Retina (tissue), 1 donor: ENCODE measurements at places on chromosomes 2 and 18.

DNA sequence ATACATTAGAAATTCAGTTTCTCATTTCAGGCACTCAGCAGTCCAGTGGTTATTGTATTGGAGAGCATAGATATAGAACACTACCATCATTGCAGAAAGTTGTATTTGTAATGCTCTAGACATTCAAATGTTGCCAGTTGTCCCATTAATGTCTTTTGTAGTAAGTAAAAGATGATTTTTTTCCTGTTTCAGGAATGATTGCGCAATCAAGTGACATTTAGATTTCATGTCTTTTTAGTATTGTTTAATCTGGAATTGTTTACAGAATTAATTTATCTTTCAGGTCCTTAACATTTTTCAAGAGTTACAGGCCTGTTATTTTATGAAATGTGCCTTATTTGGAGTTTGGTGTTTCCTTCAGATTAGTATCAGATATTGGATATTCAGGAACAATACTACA, 134.7 kb downstream of the MSTN start:
- DNase-seq: no peak

- DNase-seq: no peak
These were observed 4.3 kb downstream of the GPR35 start for GRCh38 chr2:240629619-240629967.

GRCh38 chr2:174740721-174741120, 23.6 kb downstream of the CHRNA1 start:
- DNase-seq: no peak

- DNase-seq: no peak
These were observed 36.6 kb downstream of the UPP2 start for GRCh38 chr2:158138255-158138654.

- DNase-seq: no peak
These were observed 28.1 kb upstream of the THOC1 start for GRCh38 chr18:295756-296490.

- no peak for DNase-seq
These were observed 95.5 kb downstream of the PTGR3 start for GRCh38 chr18:75113455-75113854.

GRCh38 chr2:105181282-105181681, 60.3 kb upstream of the GPR45 start:
- DNase-seq: no peak

DNA sequence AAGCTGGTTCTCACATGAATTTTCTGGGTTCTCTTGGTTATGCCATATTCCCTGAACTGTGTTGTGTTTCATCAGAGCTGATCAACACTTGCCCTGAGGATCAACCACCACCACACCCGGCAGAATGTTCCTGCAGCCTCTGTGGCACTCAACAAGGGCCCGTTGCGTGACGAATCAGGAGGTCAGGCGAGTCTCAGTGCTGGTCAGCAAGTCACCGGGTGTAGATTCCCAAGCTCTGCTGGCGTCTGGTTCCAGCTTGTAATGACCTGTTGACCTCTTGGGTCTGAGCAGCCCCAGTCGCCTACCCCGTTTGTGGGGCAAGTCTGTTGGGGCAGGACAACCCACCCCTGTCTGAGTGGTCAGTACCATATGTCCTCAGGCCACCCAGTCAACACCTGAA, 46.0 kb downstream of the ADCY3 start:
- no peak for DNase-seq

GRCh38 chr2:177403838-177404237, 11.3 kb downstream of the AGPS start:
- DNase-seq: no peak

DNA sequence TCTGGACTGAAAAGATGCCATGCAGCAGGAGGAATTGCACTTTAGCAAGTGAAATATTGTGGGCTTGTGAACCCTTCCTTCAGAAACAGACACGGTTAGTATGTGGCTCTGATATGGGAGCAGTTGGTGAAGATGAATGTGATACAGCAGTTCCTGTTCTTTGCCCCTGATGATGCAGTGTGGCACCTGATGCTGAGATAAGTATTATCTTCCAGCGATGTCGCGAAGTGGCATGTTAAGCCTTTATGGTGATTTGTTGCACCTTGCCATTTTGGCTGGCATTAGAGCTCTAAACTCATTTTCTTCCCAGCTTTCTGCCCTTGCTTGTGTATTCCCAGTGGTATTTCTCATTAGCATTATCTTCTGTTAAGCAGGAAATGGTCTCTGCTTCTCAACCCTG, 441.6 kb upstream of the RAB12 start:
- no peak for DNase-seq

DNA sequence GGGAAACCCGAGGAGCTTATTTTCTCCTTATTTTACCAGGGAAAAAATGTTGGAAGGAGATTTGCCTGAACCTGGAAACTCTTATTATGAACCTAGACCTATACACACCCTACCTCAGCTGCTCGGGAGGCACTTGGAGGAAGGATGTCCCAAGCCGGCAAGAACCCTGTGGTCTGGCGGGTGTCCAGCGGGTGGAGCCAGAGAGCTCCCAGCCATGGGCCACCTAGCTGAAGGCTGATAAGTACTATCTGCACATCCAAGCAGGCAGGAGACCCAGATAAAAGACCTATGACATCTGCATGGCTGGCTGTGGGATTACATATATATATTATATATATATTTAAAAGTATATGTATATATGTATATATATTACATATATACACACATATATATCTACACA, 1.1 kb upstream of the SLC14A1 start:
- DNase-seq: peak; percentile 75

DNA sequence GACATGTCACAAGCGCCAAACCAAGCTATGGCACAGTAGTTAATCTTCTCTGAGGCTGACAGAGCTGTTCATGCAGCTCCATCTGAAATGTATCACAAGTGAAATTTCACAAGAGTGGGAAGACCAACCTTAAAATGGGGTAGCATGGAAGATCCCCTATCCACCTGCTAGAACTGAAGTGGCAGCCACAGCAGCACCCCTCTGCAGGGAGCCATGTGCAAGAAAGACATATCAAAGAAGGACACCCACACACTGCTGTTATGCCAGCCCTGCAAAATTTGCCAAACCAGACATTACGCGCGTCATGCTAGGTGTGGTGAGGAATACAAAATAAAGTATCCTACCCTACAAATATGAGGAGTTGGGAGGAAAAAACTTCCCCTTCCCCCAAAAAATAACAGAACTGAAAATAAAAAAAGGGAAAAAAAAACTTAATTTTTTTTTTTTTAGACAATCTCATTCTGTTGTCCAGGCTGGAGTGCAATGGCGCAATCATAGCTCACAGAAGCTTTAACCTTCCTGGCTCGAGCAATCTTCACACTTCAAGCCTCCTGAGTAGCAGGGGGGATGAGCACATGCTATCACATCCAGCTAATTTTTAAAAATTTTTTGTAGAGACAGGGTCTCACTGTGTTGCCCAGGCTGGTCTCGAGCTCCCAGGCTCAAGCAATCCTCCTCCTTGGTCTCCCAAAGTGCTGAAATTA, 76.2 kb downstream of the STK39 start:
- DNase-seq: no peak

- no peak for DNase-seq
These were observed 282.8 kb upstream of the HS6ST1 start for GRCh38 chr2:128601298-128602037.

DNA sequence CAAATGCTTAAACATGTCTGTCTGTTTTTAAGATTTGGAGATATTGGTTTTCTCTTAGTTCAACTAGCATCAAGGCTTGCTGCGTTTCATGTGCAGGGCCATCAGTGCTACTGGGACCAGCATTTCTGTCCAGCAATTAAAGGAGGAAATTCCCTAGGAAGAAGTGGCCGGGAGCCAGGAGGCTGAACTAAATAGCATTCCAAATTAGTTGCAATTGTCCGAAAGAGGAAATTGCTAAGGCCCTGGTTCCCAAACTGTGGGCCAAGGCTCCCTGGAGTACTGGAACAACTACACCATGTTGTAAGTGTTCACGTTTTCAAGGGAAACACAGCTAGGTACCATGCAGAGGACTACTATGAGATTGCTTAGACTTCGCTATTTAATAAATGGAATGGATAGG, 257.9 kb downstream of the PTPRM start:
- no peak for DNase-seq

DNA sequence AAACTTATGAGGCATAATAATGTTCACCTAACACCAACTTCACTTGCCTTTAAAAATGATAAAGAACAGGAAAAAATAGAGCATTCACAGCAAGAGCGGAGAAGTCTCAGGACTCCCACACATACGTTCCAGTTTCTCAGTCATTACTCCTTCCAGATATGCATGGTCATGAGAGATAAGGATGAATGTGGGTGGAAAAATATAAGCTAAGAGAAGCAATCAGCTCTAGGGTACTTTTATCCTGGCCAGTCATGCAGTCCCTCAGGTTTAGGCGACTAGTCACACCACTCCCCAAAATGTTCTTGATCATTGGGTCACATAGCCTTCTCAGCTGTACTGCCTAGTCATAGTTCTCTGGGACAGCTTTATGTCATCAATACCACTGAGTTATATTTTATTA, 29.2 kb upstream of the CCDC178 start:
- no peak for DNase-seq

DNA sequence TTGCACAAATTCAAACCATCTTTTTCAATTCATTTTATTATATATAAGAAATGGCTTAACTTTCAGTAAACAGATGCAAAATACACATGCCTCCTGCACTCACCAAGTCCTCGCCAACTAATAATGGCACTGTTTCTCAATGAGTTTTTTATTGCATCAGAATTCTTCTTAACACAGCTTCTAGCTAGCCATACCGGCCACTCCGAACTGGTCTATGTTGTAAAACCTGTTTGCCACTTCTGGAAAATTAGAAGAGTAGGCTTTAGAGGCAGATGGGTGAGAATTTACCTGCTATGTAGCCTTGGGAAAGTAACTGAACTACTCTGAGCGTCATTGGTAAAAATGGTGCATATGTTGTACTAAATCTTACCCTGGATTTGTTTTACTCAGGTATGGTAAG, 100.6 kb upstream of the LHCGR start:
- DNase-seq: no peak

- DNase-seq: no peak
These were observed 20.2 kb downstream of the ZCCHC2 start for GRCh38 chr18:62543021-62543420.

- DNase-seq: no peak
These were observed 29.4 kb downstream of the PDCL3 start for GRCh38 chr2:100592226-100592625.

DNA sequence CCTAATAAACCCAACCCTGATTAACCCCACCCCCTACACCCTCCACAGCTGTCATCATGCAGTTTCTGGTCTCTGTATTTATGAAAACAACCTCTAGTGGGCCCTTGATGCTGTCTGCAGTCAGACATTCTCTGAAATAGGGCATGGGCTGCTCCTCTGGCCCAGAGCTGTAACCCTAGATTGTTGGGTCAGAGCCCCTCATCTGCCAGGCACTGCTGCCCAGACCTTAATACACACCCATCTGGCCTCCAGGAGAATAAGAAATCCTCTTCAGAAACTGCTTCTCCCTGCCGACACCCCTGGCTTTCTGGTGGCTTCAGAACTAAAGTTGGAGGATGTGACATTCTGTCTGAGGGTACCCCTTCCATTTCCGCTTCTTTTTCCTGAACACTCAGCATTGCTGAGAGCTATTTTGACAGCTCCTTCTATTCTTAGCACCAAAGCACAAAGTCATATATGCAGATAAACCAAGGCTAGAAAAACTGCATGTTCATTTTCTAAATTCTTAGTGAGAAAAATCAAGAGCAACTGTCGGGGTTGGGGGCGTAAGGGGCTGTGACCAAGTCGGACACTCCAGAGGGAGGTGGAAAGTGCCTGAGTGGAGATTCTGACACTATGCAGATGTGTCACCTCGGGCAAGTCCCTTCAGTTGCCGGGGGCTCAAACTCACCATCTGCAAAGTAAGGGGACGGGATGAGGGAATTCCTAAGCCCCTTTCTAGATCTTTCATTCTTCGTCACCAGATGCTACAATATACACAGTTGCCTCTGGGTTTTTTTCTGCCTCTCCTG, 28.7 kb downstream of the SRSF7 start:
- DNase-seq: no peak

DNA sequence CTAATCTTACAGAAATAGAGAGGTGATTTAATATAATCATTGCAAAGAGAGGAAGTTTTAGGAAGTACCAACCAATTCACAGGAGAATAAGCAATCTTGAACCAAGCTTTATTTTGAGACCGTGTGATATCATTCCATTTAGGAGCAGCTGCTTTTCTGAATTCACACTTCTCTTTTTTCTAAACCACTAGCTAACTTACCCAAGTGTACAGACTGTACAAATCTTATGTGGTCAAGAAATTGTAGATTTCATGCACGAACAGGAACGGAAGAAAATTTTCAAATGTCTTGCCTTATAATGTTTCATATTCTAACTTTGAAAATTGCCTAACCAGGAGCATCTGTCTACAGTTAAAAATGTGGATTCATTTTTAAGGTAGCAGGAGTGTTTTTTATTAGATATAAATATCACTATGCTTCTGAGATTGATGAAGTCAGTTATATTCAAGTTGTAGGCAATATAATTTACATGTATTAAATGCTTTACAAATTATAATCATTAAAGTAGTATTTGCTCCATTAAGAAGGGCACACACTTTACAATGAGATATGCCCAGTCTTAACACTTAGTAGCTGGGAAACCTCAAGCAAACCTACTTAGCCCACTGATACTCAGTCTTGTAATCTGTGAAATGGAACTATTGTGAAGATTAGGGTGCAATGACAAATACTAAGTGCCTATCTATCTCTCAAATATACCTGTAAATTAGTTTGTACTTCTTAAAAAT, 302.2 kb upstream of the STON1 start:
- no peak for DNase-seq

DNA sequence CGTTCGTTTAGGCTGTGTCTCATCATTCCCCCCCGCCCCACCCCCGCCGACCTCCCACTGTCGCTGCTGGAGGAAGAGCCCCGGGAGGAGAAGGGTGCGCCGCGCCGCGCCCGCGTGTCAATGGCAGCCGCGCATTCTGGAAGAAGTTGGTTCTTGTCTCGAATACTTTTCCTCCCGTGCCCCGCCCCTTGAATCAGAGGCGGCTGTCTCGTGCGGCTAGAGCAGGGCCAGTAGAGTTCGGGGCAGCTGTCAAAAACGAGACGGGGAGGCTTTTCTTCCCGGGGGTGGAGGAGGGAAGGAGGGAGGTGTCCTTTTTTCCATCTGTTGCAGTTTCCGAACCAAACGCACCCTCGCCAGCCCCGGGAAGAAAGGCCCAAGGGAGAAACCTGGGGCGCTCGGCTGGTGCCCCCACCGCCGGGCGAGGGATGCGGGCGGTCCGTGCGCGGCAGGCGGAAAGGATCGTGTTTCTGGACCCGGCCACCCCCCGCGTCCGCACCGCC, 410 bp upstream of the TGIF1 start:
- DNase-seq: peak; percentile 84

- DNase-seq: no peak
These were observed 158.7 kb downstream of the HAUS1 start for GRCh38 chr18:46262856-46263255.

DNA sequence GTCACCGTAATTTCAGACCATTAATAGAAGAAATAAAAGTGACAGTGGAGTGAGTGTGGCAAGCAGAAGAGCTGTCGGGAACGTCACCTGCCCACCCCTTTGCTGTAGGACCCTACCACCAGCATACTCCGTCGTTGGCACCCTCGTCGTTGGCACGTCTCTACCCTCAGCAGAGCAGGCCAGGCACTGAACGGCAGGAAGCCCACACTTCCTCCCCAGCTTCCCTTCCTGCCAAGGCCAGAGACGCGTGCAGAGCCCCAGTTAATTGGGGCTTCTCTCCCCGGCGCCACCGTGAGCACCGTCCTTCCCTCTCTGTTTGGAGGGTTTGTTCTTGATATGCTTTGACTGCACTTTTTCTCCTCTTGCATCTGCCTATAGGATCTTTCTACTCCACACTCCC, 27.0 kb upstream of the NFATC1 start:
- no peak for DNase-seq

- DNase-seq: no peak
These were observed 110.9 kb downstream of the INHBB start for GRCh38 chr2:120456867-120457266.

- no peak for DNase-seq
These were observed 31.5 kb downstream of the LBH start for GRCh38 chr2:30262716-30263309.
